ENCODE measurements at places on chromosomes 6 and 20. TPM values are rescaled to one million over a fixed set of nuclear protein-coding genes. Genes with fewer than 3 reads are reported as not detected.

DNA sequence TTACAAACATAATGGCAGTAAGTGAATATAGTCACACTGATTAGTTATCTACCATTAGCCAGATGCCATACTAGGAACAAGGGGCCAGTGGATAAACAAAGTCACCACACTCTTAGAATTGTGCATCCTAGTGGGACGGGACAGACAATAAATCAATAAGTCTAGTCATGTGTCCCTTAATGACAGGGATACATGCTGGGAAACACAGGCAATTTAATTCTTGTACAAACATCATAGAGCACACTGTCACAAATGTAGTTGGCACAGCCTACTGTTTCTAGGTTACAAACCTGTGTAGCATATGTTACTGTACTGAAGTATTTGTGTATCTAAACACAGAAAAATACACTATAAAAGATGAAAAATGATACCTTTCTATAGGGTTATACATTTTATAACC lies 123.0 kb upstream of the FAM184A start:
- DNase-seq = no peak

DNA sequence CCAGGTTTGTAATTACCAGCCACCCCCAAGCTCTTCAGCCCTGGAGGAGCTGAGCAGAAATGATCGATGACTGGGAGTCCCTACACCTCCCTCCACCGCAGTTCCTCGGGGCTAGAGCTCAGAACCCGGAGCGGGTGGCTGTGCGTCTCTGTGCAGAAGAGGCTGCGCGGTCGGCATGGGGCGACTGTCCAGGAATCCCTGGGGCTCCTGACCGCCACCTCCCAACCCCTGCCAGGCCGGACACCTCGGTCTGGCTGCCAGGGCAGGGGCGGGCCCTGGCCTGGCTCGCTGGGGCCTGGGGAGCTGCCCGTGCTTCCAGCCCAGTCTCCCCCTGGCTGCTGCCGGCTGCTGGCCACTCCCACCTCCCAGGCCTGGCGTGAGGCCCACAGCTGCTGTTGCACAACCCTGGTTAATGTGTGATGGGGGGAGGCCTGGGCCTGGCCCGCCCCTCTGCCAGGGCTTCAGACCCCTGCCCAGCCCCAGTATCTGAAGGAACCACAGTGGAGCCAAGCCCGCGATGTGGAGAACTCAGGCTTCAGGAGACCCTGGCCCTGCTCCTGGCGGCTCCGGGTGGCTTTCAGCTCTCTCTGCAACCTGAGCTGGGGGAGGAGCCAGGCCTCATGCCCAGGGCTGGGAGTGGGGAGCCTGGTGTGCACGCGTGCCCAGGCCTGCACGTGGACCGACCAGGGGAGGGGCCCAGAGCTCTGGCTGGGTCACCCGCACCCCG lies 1.2 kb downstream of the SLC2A4RG start:
- DNase-seq = peak; percentile 95

DNA sequence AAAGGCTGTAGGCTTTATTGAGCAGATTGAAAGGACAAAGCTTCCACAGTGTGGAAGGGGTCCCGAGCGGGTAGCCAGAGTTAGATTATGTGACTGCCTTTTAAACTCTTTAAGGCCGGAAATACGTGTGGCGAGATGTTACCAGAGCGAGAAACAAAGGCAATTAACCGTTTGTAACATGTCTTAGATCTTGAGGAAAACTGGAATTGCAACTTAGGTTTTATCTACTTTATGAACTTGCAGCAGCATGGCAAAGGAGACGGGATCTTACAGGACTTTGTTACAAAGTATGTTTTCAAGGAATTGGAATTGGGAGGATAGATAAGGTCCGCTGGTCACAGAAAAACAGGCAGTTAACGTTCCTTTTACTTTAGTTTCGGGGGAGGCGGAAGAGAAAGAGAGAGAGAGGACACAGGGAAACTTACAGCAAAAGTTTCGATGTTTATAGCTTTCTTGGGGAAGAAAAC lies 594.7 kb upstream of the ADGRB3 start:
- DNase-seq = no peak

- no peak for DNase-seq
These were observed 42.1 kb upstream of the MDFI start for GRCh38 chr6:41596096-41596685.

- no peak for DNase-seq
These were observed 29.9 kb downstream of the JPH2 start for GRCh38 chr20:44157061-44157460.

GRCh38 chr20:20744170-20744725 lies 31.8 kb upstream of the RALGAPA2 start:
- DNase-seq = no peak

GRCh38 chr20:32440069-32440757 lies 82.1 kb downstream of the ASXL1 start:
- DNase-seq = no peak

GRCh38 chr6:119979862-119980261 lies 630.3 kb upstream of the MAN1A1 start:
- no peak for DNase-seq

DNA sequence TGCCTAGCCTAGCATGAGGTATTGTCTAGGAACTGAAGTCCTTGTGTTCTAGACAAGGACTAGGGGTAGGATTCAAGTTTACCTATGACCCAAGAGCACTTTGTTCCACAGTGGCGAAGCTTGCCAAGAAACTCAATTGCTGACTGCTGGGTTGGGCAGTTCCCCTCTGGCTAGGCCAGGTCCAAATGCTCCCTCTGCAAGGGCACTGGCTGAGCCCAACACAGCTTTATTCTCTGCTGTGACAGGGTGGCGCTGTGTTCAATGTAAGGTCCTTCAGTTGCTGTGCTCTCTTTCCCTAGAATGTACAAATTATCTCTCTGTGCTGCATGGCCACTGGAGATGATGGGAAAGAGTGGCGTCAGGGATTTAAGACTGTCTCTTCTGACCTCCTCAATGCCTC lies 950.8 kb downstream of the HACE1 start:
- DNase-seq = no peak

GRCh38 chr20:18794428-18794787 lies 19.2 kb upstream of the SCP2D1 start:
- DNase-seq = no peak

- DNase-seq = no peak
These were observed 18.1 kb upstream of the PTPN1 start for GRCh38 chr20:50491926-50492634.

DNA sequence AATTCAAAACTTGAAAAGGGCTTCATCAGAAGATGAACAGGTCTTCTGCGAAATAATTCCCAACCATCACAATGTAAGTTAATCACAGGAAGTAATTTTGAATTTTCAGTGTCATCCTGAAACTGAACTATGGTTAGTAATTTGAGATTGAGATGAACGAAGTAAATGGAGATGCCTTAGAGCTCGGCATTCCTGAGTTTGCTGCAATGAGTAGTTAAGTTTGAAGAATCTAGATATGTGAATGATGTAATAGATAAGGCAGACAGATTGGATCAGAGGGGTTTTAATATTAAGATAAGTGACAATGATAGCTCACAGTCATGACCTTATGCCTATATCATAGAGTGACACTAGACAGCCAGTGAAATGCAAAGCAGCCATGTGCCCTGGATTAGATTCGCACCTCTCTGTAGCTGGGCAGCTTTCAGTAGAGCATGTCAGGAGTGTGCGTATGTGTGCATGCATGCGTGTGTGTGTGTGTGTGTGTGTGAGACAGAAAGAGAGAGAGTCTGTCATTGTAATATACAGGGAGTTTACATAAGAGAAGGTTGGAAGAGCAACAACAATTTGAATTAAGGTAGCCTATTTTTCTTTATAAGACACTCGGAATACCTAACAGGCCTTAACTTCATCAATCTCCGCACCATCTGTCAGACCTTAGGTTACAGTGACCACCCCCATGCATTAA lies 233.0 kb downstream of the GMPR start:
- no peak for DNase-seq

- DNase-seq = no peak
These were observed 26.9 kb downstream of the CLVS2 start for GRCh38 chr6:123022975-123023374.

GRCh38 chr6:89481695-89482094 lies 48.7 kb downstream of the ANKRD6 start:
- DNase-seq = no peak

GRCh38 chr6:2807342-2808090 lies 34.1 kb downstream of the SERPINB1 start:
- DNase-seq = no peak

DNA sequence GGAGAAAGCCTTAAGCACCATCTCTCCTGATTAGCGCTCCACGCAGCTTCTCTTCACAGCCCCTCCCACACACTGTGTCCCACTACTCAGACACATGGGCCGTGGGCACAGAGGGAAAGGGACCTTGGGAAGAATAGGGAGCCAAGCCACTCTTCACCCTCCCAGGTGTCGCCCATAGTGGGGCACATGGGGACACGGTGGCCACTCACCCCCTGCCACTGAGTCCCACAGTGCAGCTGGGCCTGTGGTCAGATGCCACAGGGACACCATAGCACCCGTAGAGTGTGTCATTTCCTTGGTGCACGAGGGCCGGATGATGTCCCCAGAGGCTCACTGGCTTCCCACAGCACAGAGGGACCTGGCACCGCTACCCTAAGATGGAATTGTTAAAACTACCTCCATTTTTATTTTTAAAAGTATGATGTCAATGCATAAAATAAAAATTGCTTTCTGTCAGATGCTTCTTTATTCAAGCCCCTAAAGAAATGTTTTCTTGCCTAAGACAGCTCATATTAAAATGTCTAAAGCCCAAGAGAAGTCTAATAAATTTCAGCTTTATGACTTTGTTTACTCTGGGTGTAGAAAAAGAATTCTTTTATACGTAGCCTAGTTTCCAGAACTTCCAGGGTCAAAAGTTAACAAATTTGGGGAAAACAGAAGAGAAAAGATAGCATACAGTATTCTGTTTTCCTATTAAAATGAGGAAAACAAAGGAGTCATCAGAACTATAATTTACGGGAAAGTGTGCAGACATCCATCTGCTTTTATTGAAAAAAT lies 191.0 kb upstream of the SNX9 start:
- DNase-seq = no peak

GRCh38 chr6:100509101-100509500 lies 44.4 kb upstream of the SIM1 start:
- DNase-seq = no peak

The HEY2 gene
- polyA plus RNA-seq = 0.94 TPM

The HSPA12B gene
- 34.6 TPM for polyA plus RNA-seq

The KCNK15 gene
- not detected for polyA plus RNA-seq

The OPRL1 gene
- polyA plus RNA-seq = 2.4 TPM

The TINAG gene
- not detected for polyA plus RNA-seq

The SH3BGRL2 gene
- polyA plus RNA-seq = 44.1 TPM

The TFAP2A gene
- polyA plus RNA-seq = 0.45 TPM

The BEND6 gene
- 0.73 TPM for polyA plus RNA-seq

All from right lung (tissue), 10 donors.